ENCODE measurements at places on chromosomes 2 and 18.

DNA sequence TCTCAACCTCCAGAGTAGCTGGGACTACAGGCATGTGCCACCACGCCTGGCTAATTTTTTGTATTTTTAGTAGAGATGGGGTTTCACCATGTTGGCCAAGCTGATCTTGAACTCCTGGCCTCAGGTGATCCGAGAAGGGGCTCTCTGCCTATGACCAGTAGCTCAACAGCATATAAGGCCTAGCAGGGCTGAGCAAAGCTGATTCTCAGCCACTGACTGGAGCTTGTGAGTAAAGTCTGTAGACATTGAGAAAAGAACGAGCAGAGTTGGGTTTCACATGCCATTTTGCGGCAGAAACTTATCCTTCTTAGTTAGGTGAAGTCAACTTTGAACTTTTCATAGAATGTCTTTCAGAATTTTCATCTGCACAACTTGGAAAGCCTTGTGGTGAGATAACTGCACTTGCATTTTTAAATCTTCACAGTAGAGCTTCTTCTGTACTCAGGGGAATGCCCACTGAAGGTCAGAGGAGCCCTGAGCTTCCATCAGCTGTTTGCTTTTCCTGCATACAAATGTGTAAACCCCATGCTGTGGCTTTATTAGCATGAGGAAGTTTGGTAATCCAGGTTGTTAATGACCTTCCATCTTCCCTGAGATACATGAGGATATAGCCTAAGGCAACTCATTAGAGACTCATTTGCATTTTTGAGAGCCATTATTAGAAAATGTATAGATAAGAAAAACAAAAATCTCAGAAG, 602.4 kb downstream of the METTL4 start:
- DNase-seq: no peak

- no peak for DNase-seq
Observed at GRCh38 chr2:25482341-25482740, 140.6 kb upstream of the DNMT3A start.

GRCh38 chr2:173419506-173419905, 64.8 kb downstream of the CDCA7 start:
- no peak for DNase-seq

DNA sequence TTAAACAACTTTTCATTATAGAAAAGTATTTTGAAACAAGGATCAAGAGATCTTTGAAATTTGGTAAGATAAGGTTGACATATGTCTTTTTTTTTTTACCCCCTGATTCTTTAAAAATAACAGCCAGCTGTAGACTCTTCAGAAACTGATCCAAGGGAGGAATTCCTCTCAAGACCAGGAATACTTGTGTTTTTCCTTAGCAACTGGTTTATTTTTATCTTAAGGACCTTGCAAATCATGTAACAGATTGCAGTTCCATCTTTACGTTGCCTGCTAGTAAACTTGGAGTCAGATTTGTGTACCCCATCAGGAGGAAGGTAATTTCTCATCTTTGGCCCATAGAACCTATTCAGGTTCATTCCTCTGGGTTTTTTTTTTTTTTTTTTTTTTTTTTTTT, 71.6 kb downstream of the BOLA3 start:
- no peak for DNase-seq

GRCh38 chr18:27785815-27786471, 391.0 kb downstream of the CDH2 start:
- no peak for DNase-seq

- no peak for DNase-seq
Observed at GRCh38 chr2:74873012-74873665, 39.2 kb downstream of the HK2 start.

Data from HFF-Myc (cell line).